Astrocyte of the spinal cord (primary cell): ENCODE measurements at places on chromosomes 11 and 22.

DNA sequence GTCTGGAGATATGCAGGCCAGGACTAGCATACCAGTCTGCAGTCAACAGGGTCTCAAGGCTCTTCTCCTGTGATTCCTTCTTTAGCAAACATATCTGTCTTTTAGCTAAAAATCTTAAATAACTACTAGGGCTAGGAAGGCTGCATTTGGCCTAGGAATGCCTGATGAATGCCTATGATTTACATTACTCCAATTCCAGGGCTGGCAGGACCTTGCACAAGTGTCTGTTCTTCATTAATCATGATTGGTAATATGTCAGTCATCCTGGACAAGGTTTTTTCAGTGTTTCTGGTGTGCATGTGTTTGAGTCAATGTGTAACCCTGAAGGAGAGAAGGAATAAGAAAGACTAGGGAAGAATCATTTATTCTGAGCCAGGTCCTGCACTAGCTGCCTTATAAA, 280.5 kb upstream of the NARS2 start:
- no peak for DNase-seq

- DNase-seq, result no peak
These were observed 76.7 kb downstream of the BMAL1 start for GRCh38 chr11:13354335-13354734.

- no peak for DNase-seq
These were observed 27.0 kb downstream of the ART5 start for GRCh38 chr11:3614742-3615171.

- peak; percentile 56 for DNase-seq
These were observed 148.2 kb upstream of the SNX19 start for GRCh38 chr11:131064373-131064991.

GRCh38 chr11:64855596-64856304, 11.3 kb upstream of the CDC42BPG start:
- no peak for DNase-seq

GRCh38 chr22:36149441-36149840, 11.1 kb downstream of the APOL3 start:
- DNase-seq, result no peak

GRCh38 chr22:33409079-33409478, 350.9 kb upstream of the SYN3 start:
- DNase-seq, result no peak

- DNase-seq, result peak; percentile 49
These were observed 630 bp downstream of the PIK3IP1 start for GRCh38 chr22:31291481-31292235.

DNA sequence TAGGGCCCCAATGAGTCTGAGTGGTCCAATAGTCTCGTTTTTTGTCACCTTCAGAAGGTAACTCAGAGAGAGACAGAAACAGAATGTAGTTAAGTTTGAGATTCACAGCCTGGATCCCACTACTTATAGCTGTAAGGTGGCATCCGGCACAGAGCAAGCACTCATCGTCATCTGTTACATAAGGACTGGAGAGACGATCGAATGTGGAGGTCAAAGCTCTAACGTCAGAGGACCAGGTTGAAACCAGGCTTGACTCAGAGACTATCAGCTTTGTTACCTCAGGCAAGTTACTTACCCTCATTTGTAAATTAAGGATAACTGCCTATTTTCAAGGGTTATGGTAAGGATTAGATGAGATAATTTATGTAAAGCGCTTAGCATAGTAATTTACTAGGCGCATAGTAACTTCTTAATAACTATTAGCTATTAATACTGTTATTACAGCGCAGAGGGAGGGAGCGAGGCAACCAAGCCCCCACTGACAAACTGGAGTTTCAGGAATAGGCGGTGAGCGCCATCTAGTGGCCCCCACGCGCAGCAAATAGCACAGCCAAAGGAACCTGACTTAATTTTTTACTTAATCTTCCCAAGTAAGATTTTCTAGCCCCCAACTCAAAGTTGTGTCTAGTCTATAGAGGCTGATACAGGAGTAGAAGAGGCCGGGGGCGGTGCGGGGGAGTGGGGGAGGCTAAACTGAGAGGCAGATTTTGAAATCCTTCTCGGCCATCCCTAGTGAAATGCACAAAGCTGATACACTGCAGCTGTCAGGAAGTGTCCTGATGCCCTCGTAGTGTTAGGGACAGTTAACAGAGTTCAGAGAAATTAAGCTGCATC, 29.0 kb upstream of the API5 start:
- DNase-seq, result peak; percentile 43

- no peak for DNase-seq
These were observed 5.4 kb upstream of the C11orf87 start for GRCh38 chr11:109416601-109417000.

DNA sequence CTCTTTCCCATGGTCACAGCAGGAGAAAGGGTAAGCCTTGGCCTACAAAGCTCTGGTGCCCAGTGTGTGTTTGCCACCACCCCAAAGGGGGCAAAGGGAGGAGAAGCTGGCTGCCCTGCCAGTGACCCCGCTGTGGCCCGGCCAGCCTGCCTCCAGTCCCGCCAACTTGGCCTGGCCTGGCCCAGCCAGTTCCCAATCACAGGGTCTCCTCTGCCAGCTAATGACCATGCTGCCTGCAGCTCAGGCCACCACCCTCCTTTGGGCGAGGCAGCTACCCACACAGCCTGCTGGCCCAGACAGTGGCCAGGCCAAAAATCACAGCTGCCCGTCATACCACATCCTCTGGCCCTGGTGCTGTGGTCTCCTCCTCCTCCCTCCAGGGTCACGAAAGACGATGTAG, 5.1 kb downstream of the GDPD5 start:
- no peak for DNase-seq

DNA sequence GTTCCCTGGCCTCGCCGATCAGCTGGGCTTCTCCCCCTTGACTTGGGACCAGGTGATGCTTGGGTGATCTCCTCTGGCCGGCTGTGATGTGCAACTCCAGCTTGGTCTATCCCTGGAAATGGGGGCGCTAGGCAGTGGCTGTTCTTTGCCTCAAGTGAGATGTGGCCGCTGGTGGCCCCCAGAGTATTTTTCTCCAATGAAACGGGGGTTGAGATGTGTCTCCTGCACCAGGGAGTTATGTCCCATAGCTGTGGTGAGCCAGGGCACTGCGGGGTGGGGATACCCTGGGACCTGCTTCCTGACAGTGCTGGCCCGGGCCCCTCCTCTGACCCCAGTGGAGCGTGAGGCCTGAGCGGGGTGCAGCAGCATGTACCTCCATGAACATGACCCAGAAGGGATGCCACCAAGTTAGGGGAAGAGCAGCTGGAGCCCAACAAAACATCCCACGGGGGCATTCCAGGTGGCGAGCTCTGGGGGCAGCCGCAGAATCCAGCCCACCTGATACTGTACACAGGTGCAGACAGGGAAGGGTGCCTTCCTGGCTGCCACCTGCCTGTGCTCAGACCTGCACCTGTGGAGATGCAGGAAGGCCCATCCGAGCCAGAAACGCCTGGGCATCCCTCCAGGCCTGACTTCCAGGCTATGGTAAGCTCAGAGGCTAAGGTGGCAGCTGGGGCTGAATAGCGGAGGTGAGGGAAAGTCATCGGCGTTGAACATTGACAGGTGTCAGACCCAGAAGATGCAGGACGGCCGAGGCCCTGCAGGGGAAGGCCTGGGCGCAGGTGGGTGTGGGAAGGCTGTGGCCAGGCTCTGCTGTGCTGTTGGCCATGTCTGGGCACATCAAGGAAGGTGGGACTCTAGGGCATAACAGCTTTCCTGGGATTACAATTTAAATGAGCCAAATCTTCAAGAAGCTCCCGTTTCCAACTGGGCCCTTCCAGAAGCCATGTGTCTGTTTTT, 97.3 kb downstream of the CTTN start:
- DNase-seq, result no peak

DNA sequence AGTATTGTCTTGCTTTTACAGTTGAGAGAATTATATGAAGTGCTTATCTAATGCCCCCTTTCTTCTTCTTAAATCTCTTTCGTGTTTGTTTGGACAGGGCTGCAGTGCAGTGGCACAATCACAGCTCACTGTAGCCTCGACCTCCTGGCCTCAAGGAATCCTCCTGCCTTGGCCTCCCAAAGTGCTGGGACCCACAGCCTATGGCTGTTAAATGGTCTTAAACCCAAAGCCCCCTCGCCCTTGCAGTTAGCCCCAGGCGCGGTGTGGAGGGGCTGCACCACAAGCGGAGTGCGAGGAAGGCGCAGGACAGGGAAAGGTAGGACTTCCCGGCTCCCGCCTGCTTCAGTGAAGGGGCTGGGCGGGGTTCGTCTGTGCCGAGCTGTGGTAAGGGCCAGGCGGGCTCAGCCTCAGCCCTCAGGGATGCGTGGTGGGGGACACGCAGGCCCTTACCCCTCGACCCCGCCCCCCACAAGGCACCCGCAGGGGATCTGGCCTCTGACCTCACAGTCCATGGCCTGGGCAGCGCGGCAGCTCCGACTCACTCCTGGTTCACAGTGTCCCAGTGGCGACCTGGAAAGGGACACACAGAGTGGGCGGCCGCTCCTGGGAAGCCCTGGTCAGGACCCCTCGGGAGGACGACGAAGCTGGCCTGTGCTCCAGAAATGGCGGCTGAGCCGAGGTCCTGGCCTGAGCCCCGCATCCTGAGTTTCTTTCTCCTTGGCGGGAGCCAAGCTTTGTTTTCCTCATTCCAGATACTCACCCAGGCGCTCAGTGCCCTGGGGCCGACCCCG, 24.5 kb downstream of the BID start:
- no peak for DNase-seq

GRCh38 chr11:108966978-108967377, 302.1 kb downstream of the DDX10 start:
- no peak for DNase-seq

DNA sequence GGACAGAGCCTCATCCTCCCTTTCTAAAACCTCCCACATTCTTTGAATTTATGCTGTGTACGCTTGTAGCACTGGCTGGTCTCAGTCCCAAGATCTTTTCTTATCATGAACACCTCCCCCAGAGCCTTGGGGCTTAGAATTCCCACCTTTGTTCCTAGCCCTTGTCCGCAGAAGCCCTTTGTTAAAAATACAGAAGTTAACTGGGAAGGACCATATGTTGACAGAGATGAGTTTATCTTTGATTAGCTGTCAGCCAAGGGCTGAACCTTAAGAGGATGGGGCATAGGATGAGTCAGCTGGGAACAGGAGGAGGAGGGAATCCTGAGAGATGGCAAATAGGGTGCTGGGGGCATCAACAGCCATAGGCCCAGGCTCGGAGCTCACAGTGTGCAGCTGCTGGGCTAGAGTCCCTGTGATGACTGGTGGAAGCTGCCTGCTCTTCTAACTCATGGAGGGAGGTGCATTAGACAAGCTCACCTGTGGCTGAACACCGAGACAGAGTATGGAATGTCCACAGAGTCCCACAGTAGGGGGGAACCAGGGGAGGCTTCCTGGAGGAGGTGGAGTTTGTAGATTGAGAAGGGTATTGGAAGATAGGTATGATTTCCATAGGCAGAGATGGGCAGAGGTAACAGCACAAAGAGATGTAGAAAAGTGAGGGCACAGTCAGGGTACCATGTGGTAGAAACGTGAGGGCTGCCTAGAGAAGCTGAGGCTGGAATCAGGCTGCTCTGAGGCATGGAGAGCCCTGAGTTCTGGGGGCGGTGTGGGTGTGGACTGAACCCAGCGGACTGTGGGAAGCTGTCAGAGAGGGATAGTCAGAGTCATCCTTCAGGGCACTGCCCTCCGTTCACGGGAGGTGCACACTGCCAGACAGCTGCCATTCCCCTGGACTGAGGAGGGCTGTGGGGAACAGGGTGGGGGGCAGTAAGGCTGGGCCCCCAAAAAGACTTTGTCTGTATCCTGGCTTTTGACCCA, 9.9 kb downstream of the MICAL2 start:
- DNase-seq, result no peak

DNA sequence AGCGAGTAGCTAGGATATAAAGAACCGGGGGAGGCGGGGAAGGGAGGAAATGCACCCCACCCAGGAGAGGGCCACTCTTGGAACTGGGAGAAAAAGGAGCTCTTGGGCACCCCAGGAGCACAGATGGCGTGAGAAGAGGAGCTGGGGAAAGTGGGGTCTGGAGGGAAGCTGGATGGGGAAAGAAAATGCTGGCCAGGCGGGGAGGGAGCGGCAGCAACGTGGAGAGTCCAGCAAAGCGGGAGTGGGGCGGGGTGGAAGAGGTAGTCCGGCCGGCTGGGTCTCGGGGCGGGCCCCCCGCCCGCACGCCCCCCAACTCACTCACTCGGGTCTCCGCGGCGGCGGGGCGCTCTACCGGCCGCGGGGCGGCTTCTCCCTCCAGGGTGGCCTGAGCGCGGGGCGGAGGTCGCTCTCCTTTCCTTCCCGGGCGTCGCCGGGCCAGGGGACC, 522 bp downstream of the TOB2 start:
- DNase-seq, result no peak

- peak; percentile 6 for DNase-seq
These were observed 77.9 kb upstream of the TOP3B start for GRCh38 chr22:22060200-22061084.

DNA sequence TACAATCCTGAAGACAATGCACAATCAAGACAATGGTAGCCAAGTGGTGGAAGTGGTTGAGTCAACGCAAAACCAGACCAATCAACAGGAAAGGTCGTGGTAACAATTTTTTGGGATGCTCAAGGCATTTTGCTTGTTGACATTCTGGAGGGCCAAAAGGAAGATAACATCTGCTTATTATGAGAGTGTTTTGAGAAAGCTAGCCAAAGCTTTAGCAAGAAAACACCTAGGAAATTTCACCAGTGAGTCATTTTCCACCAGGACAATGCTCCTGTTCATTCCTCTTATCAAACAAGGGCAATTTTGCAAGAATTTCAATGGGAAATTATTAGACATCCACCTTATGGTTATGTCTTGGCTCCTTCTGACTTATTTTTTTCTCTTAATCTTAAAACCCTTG, 1932.2 kb upstream of the RAG2 start:
- no peak for DNase-seq

DNA sequence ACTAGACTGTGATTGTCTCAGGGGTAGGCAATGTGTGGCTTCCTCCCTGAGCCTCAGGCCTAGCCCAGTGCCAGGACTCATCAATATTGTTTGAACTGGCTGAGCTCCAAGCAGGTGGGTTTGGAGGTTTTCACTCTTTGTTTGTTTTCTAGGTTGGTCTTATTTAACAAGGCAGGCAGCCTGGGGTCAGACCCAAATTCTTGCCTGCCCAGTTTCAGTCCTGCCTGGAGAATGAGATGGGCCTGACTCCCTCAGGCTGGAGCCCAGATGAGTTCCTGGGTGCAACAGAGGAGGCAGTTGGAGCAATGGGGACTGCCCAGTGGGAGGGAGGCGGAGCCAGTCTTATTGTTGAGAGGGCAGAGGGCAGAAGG, 28.3 kb upstream of the TP53I11 start:
- DNase-seq, result no peak

DNA sequence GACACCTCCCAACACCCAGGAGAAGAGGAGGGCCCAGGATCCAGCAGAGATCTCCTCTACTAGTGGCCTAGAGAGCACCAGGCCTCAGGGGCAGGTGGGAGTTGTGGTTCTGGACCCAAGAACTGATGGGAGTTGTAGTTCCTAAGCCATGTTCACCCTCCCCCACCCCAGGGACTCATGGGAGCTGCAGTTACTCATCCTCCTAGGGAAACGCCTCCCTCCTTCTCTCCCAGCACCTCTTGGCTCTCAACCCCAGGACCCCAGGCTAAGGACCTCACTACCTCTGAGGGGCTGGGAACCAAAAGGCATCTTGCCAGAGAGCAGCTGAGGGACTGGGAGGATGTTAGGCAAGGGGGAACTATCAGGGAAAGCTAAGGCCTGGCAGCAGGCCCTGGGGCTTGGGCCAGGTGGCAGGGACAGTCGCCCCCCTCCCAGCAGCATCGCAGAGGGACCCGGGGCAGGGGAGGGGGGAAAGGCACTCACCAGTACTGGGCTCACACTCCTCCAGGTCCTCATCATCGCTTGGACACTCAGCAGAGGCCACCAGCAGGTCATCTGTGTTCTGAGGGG, 28.9 kb downstream of the SLC22A12 start:
- DNase-seq, result peak; percentile 16

GRCh38 chr11:19281041-19281440, 40.3 kb upstream of the E2F8 start:
- no peak for DNase-seq

GRCh38 chr11:120235024-120235628, 4.8 kb upstream of the POU2F3 start:
- DNase-seq, result peak; percentile 60
